ENCODE measurements at places on chromosomes 6 and 20. TPM values are rescaled to one million over a fixed set of nuclear protein-coding genes. Genes with fewer than 3 reads are reported as not detected.
A peak's percentile ranks its signal among the peaks of the same experiment; 100 is the strongest.

DNA sequence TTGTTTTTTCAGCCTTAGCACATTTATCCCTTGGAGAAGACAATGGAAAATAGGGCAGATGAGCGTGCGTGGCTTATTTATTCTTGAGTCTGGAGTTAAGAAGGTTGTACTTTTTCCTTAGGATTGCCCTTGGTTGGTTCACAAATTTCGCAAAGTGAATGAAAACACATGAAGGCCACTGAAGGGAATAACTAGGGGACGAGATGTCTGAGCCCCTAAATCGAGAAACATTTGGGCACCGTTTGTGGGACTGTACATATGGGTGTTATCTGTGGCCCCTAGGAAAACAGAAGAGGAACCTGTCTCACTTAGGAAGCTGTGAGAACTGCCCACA is 19.4 kb upstream of the TRIM27 start:
- DNase-seq, result no peak

- DNase-seq, result no peak
Observed at GRCh38 chr20:8616792-8617191, 452.1 kb upstream of the PLCB4 start.

- DNase-seq, result no peak
Observed at GRCh38 chr6:95274686-95275235, 302.6 kb upstream of the MANEA start.

Gene ENPP1
- 16.1 TPM for total RNA-seq

DNA sequence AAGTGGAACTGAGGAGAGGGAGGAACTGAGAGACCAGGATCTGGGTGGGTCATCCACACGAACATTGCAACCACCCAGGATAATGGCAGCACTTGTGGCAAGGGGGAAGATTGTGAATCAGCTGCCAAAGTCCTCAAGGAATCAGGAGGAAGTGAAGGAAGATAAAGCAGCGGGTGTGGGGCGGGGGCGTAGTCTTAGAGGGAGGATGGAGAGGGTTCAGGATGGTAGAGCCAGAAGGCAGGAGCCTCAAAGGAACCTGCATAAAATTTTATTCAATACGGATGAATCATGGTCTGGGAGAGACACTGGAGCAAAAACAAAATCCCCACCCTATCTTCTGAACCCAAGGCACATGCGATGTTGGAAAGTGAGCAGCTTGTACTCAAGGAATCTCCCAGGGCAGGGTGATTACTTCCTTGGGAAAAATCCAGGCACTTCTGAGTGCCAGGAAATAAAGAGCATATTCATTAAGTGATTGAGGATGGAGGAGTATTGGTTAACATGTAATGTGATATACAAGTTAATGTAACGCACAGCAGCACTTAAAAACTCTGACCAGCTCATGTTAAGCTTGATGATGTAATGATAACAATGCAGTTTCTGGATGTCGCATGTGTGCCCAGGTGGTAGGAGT is 82.0 kb upstream of the B3GAT2 start:
- DNase-seq, result no peak

DNA sequence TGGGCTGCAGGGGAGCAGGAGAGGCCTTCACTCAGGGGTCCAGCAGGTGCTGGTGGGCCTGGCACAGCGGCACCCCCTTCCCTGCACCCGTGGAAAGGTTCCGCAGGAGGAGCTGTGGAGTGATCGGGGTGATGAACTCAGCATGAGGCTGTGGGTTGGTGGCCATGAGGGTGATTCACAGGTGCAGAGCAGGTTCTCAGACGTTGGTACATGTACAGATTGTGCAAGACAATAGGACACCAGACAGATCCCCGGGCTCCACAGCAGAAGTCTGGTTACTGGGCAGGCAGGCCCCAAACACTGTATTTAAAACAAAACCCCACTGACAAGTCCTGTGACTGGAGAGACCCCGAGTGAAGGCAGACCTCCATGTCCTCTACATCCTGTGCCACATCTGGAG is 151.6 kb upstream of the CDH4 start:
- no peak for DNase-seq

- no peak for DNase-seq
Observed at GRCh38 chr20:59938696-59939051, 1.4 kb downstream of the PPP1R3D start.

DNA sequence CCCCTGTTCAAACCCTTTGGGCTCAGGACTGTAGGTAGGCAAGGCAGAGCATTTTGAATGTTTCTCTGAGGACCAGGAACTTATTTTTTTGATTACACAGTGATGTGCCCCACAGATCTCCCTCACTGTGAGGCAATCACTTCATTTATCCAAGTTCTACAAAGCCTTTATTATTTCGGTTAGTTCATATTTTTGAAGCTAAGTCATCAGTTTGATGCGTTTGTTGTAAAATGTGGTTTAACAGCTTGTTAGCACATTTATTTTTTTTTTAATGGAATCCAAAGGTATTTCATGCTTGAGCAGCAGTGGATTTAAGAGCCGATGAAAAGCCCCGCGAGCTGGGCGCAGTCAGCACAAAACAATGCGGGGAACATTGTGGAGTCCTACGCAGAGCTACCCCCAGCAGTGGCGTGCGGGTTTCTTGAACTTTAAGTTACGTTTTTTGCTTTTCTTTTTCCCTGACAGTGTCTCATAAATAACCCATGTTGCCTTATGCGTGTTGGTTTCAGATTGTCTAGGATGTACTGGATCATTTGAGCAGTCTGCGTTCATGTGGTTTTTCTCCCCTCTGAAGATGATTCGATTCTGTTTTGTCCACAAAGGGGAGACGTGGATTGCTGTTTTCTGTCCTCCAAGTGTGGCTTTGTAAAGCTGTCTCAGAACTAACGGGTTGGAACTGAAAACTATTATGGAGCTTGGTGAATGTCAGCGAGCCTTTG is 233.6 kb upstream of the BMP2 start:
- no peak for DNase-seq

DNA sequence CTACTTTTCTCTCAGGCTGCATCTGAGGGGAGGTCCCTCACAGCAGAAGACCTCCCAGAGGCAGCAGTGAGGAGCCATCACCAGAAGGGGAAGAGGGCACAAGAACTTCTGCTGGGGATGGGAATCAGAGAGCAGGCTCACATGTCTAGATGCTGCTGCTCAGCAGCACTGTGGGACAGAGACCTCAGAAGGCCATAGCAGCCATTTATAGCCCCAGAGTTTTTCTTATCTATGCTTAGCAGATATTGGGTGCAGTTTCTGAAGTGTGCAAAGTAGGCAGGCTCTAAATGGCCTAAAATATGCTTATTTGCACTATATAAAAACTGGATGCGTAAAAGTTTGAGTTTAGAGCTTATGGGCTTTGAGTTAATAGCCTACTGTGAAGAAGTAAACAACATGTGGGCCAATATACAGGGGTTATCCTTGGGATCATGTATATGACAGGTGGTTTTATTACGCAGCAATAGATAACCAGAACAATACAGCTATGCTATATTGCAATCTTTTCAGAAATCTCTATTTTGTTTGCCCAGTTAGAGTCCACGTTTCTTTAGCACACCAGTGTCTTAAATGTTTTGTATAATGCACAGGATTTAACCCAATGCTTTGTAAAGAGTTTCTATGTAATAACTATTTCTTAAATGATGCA is 60.2 kb upstream of the TMEM244 start:
- DNase-seq, result no peak

DNA sequence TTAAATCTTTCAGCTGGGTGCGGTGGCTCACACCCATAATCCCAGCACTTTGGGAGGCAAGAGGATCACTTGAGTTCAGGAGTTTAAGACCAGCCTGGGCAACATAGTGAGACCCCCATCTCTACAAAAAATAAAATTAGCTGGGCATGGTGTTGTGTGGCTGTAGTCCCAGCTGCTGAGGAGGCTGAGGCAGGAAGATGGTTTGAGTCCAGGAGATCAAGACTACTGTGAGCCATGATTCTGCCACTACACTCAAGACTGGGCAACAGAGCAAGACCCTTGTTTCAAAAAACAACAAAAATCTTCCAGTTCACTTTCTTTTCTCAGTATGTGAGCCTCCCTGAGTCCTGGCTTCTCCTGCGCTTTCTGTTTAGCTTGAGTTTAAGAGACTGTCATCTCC is 7.9 kb downstream of the SDHAF4 start:
- DNase-seq, result no peak

Gene ARMC2
- 9.0 TPM for total RNA-seq

- DNase-seq, result no peak
Observed at GRCh38 chr6:135025775-135026174, 28.8 kb downstream of the HBS1L start.

DNA sequence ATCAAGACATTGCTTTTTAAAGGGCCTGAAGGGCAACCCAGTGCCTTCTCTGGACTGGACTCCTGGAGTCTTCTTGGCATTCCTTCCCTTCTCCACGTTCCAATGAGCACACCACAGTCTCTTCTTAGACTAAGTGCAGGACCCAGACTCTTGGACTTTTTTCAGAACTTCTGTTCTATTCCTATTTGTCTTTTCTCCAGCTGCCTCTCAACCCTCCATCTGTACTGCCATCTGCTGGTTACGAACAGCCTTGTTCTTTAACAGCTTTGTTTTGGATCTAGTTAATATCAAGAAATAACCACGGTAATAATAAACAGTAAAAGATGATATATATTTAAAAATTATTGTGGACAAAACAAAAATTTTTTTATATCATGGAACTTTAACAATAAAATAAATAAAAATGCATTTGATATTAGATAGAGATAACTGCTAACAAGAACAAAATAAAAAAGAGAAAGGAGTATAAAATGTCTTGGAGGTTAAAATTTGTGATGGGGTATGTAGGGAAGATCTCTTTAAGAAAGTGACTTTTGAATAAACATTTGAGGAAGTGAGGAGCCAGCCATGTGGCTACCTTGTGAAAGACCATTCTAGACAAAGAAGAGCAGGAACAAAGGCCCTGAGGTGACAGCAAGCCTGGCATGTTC is 105.1 kb upstream of the HCRTR2 start:
- peak; percentile 72 for DNase-seq

Gene SRMS
- not detected for total RNA-seq

Gene TMEM244
- total RNA-seq, result not detected

- DNase-seq, result peak; percentile 51
Observed at GRCh38 chr6:2854396-2854982, 12.8 kb upstream of the SERPINB1 start.

- no peak for DNase-seq
Observed at GRCh38 chr6:37134036-37134395, 35.9 kb upstream of the PIM1 start.

DNA sequence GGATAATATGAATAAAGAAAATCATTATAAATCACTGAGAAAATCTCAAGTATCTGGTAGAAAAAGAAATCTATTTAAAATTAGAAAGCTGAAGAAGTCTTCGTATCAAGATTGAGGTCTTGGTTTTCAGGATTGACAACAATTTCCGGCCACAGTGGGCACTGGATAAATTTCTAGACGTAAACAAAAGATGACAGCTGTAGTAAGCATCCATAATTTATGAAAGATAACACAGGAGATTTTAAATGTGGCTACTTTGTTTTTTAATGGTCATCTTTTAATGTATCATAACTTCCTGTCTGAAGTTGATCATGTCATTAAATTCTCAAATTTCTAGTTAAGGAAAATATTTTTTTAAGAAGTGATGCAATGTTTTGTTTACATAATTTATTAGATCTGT is 444.2 kb downstream of the HTR1B start:
- no peak for DNase-seq

- DNase-seq, result no peak
Observed at GRCh38 chr20:19786311-19786710, 28.3 kb downstream of the RIN2 start.

Gene HLA-DQB2
- not detected for total RNA-seq

DNA sequence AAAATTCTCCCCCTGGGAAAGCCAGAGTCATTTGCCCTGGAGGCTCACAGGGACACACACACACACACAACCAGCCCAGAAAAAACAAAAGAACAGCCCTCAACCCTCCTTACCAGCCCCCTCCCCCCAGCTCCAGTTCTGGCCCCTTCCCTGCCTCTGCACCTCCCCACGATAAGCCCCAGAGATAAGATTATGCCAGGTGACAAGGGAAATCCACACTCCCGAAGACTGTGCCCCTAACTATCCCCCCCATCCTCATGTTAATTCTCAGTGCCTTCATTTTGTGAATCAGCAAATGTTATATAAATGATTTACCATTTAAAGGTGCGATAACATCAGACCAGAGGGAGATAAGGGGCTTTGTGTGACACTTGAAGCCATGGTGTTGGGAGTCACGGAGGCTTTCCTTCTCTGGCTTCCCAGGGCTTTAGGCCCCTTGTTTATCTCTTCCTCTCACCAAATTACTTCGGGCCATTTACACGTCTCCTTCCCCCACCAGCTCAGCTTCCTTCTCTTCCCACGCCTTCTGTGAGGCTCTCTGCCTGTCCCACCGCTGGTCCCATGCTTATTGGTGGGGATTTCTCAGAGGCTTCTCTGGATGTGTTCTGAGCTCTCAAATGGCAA is 12.5 kb upstream of the FOXC1 start:
- peak; percentile 90 for DNase-seq

DNA sequence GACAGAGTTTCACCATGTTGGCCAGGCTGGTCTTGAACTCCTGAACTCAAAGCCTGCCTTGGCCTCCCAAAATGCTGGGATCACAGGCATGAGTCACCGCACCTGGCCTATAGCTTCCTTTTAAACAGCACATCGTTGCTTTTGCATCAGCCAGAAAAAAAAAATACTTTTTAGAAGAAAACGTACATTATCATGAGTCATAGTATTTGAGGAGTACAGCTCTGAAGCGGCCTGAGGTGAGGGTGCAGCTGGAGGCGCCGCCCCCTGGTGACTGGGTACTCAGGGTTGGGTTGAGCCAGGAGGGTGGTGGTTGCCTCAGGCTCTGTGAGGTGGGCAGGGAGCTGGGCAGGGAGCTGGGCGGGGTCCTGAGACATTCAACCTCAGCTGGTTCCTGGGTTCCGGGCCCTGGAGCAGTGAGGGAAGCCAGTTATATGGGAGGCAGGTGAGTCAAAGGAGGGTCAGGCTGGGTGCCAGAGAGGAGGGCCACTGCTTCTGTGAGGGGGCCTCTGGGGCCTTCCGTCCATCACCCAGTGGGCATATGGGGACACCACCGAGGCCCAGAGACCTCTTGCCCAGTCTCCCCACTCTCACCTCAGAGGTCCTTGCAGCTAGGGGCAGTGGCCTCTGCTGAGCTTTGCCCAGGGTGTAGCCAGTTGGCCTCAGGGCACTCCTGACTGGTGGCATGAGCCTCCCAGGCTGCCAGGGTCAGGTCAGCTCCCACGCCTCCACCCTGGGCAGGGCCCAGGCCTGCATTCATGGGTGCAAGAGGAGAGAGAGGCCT is 11.7 kb upstream of the ID1 start:
- DNase-seq, result peak; percentile 65

DNA sequence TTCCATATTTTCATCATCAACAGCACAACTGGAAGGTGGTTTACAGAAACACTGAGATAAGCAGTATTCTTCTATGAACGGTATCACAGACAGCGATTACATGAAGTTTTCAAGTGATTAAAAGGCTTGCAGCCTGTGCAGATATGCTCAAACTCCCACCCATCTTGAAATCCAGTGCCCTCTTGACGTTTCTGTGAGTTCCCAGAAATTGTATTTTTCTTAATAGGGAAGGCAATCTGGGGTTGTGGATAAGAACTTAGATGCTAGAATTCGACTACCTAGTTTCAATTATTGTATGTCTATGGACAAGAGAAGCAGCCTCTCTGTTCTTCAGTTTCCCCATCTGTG is 290.3 kb downstream of the ZNF217 start:
- DNase-seq, result no peak
